T-cell (primary cell): ENCODE measurements at places on chromosomes 4 and X.

GRCh38 chr4:135775909-135776308, 1574.3 kb upstream of the PABPC4L start:
- no peak for DNase-seq

DNA sequence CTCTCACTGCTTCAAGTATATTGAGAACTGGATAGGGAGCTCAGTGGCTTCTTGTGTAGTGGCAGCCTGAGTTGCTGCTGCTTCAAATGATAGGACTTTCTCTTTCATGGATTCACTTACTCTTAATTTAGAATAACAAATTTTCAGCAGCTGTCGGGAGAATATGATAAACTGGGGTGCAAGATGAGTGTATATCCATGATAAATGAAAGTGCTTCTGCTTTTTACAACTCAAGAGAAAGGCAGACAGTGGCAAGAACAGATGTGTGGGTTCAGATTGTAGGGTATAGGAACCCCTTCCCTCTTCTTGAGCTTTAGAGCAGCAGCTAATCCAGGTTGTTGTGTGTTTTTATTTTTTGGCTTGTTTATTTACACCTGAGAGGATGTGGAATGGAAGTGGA, 1.0 kb downstream of the SH3BGRL start:
- DNase-seq, result no peak

- DNase-seq, result no peak
These were observed 157.1 kb downstream of the AMELX start for GRCh38 chrX:11450354-11450753.

- no peak for DNase-seq
These were observed 69.7 kb downstream of the FANCB start for GRCh38 chrX:14802943-14803710.

GRCh38 chrX:64152857-64153256, 52.7 kb downstream of the AMER1 start:
- no peak for DNase-seq

- no peak for DNase-seq
These were observed 3.8 kb downstream of the G6PD start for GRCh38 chrX:154542723-154543424.

DNA sequence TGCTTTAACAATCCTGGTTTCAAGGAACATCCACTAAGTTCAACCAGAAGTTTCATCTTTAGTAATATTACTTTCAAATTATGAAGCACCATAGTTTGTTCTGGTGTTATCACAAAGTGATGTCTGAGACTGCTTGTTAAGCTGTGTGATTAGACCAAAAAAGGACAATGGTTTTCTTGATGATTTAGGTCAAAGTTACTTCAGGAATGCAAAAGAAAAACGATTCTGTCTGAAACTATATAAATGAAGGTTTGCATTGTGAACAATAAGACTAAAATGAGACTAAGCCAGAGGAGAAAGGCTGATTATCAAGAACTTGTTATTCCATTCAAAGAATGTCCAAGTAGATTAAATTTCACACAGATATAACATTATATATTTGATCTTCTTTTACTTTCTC, 122.4 kb upstream of the ETNPPL start:
- no peak for DNase-seq

DNA sequence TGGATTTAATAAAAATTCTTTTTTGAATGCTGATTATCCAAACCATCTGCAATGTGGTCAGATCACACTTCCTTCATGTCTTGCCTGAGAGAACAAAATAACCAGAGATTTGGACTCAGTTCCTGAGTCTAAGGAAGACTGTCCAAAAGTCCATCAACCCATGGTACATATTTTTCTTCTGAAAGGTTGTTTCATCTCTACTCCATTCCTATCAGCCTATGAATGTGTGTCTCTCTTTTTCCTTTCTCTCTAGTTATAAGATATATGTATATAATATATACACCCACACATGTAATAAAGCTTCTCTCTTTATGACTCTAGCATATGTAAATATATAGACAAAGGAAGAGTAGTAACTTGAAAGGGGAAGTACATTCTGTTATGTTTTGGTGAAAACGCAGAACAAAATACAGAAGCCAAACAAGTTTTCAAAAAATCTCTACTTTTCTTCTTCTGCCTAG, 226.9 kb downstream of the ARHGAP24 start:
- no peak for DNase-seq

GRCh38 chrX:11273544-11273943, 19.7 kb upstream of the AMELX start:
- no peak for DNase-seq
